Foreskin fibroblast (primary cell): ENCODE measurements at places on chromosomes 12 and 14.
A peak's percentile ranks its signal among the peaks of the same experiment; 100 is the strongest.

DNA sequence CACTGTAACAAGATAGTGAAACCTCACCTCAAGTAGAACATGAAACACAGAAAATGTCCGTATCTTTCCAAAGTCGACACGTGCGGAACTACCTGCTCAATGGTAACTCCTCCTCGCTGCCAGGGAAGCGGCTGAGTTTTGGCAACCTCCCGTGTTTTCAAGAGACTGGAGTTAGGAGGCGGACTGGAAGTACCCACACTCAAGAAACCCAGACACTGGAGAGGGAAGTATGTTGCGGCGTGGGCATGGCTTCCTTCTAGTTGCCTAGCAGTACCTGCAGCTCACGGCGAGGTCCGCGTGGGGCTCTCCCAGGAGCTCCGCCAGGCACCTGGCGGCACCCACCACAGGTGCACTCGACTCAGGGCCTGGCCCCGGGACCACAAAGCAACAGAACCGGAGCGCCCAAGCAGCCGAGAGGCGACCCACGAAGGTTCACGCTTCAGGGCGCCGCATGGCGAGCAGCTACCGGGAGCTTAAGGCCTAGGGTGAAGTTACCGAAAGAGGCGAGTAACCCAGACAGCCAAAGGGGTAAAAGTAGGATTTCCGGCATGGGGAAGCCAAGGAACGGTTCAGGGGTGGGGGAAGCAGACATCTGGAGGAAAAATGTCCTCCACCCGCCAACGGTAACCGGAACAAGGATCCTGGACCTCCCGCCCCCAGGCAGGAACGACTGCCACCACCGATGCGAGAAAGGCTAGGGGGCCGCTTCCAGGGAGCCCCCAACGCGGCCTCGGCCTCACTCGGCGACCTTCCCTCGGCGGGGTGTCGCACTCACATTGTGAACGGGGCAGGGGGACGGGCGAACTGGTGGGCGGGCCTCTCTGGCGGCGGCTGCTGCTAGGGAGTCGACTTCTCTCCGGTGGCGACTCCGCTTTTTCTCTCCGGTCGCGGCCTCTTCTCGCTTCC, 608 bp downstream of the PTGES3 start:
- DNase-seq: peak; percentile 50

- peak; percentile 89 for DNase-seq
These were observed 82.4 kb downstream of the ARL6IP4 start for GRCh38 chr12:123062681-123063486.

GRCh38 chr12:11798856-11799501, 149.5 kb downstream of the ETV6 start:
- DNase-seq: peak; percentile 80

DNA sequence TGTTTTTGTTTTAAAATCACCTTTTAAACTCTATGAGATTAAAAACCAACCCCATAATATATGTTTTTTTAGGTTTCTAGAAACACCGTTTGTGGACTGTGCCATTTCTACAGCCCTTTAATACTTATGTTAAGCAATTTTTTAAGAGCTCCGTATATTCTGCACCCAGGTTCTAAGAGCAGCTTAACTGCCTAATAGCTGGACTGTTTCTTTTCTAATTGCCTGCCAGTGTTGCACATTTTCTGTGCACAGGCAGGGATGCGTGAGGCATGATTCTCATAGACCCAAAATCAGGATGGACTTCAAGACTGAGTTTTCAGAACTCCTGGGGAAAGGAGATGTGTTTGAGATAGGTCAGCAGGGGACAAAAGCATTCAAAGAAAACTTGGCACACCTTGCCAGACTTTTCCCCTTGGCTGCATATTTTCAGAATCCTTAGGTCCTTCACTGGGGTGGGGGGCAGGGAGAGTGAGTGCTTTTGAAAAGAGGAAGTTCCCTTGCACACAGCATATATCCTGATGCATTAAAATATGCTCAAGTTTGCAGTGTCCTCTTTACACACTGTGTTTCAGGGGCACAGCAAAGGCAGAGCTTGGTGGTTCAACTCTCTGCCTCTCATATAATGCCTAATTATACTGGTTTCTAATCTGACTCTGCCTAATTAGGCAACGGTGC, 27.9 kb downstream of the TMEM30B start:
- DNase-seq: no peak

GRCh38 chr12:115973066-115973465, 304.4 kb downstream of the MED13L start:
- no peak for DNase-seq

DNA sequence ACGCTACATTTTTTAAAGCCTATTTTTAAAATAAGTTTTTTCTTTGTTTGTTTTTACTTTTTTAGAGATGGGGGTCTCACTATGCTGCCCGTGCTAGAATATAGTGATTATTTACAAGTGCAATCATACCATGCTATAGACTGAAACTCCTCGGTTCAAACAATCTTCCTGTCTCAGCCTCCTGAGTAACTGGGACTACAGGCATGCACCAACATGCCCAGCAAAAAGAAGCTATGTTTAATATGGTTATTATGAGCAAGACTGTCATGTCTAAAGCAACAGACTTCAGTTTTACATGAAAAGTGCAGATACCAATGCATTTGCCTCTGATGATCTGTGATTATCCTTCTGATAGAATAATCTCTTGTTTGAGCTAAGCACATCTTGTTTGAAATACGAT, 45.6 kb upstream of the SGPP1 start:
- DNase-seq: no peak

DNA sequence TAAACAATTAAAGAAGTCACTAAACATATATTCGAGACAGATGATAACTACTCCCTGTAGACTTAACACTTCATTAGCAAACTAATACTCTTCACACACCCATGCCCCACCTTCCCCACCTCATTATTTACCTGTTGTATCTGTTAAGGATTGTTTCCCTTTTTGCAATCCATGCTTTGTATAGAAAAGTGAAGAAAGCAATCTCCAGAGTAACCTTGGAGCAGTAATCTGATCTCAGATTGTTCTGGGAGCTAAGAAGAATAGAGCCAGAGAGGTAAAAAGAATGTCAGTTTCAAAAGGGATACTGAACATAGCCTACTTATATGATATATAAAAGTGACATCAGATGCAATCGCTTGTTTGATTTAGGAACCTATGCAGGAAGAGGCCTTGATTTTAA, 37.4 kb downstream of the PLEKHA5 start:
- no peak for DNase-seq

- DNase-seq: peak; percentile 11
These were observed 5.3 kb upstream of the SOCS2 start for GRCh38 chr12:93567174-93567573.

- peak; percentile 36 for DNase-seq
These were observed 88.5 kb upstream of the METAP2 start for GRCh38 chr12:95385246-95386035.

DNA sequence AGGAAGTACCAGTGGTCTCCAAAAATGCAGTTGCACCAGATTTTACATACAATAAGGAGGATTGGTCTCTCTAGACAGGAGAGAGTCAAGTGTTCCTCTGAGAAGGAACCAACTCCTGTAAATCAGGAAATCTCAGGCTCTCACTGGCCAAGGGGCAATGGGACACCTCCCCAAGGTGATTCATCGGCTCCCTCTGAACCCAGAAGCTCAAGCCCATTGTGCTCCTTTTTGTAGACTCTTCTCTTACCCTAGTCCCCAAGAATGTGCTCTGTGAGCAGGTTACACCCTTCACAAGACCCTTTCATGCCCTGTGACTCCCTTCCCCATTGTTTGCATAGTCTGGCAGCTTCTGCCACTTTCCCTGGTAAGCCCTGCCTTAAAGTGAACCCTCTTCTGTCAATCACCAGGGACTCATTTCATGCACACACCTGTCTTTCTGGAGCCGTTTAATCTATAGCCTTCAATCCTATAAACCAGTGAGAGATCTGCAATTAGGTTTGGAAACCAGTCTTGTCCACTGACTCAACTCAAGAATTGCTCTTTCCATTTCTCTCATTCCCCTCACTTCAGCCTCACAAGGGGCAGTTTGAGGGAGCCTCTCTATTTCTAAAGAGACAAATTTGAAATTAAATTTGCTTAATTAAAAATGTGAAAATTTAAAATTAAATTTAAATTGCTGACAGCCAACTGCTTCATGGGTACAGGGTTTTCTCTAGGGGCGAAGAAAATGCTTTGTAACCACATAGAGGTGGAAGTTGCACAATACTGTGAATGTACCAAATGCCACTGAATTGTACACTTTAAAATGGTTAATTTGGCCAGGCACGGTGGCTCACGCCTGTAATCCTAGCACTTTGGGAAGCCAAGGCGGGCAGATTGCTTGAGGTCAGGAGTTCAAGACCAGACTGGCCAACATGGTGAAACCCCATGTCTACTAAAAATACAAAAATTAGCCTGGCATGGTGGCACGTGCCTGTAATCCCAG, 38.3 kb upstream of the LTA4H start:
- DNase-seq: peak; percentile 27

- peak; percentile 9 for DNase-seq
These were observed 157.4 kb upstream of the FOXG1 start for GRCh38 chr14:28608851-28609828.

DNA sequence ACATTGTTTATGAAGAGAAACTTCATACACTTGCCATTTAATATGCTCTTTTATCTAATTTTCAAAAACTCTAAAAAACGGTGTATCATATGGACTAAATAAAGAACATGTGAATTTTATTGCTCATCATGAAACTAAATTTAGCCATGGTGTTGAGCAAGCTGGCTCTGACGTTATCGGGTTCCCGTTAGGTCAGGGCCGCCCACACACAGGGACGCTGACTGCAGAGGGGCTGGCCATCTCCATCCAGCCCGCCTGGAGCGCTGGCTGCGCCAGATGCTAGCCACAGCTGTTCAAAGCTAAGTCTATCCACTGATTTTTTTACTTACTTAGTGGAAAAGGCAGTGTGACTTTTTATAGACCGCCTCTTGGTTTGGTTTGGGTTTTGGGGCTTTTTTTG, 36.5 kb upstream of the DYNC1H1 start:
- peak; percentile 99 for DNase-seq

GRCh38 chr12:43108656-43109055, 443.3 kb downstream of the ADAMTS20 start:
- DNase-seq: no peak

DNA sequence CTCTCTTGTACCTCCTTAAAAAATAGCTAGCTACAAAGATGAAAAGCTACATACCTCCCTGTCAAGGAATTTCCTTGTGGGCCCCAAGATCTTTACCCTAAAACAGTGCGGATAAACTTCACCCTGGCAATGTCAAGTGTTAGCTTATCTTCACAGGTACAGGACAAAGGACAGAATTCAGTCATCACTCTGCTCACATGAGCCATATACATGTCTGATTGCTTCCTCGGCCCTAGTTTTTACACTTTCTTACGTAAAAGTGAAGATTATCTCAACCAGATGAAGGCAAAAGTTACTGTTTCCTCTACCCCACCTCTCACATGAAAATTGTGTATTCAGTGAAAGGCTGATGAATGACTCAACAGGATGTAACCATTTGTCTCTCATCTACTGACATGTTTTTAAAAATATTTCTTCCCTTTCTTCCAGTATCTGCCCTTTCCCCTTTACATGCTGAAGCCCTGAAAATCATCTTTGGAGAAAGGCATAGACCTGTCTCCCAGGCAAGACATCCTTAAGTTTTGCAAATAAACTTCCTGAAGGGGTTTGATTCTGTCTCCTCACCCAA, 890.1 kb downstream of the GALC start:
- DNase-seq: peak; percentile 54

- no peak for DNase-seq
These were observed 338.7 kb downstream of the ACSS3 start for GRCh38 chr12:81416571-81416970.

DNA sequence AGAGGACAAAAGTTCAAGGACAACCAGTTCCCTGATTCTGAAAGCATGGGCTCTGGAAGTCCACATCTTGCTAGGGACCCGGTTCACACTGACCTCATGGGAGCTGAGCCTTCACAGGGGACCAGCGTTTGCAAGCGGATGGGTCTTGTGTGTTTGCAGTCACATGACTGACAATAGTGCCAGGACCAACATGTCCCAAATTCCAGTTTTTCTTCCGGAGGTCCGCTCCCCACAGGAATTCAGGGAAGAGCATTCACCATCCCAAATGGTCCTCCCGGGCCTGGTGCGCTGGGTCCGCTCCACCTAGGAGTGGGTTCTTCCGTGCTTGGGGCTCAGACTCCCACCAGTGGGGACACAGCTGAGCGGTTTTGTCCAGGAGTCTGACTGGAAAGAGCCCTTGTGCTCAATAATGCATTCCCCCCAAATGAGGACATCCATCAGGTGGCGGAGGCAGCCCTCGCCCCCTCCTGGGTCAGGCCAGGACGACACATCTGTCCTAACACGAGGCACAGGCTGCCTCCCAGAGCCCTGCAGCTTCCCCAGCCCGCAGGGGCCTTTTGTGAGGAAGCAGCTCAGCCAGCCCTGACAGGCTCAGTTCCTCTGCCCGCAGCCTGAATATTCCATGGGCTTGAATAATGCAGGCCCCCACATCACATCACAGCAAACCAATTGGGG, 91.8 kb upstream of the BCL11B start:
- DNase-seq: no peak

GRCh38 chr14:96095581-96096476, 56.7 kb downstream of the C14orf132 start:
- peak; percentile 89 for DNase-seq

DNA sequence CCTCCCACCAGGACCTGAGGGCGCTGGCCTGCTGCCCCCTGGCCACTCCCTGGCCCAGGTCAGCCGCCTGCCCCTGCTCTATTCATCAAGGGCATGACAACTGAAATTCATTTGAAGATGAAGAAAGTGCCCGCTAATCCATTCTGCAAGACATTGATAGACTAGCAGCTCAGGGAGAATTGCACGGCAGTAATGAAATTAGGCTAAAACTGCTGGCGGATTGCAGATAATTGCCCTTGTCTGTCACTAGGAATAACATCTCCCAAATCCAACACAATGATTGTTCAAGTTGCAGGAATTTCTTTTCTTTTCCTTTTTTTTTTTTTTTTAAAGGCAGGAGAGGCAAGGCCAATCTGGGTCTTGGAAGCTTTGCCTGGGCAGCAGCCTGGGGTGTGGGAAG, 44.5 kb downstream of the MVK start:
- no peak for DNase-seq

DNA sequence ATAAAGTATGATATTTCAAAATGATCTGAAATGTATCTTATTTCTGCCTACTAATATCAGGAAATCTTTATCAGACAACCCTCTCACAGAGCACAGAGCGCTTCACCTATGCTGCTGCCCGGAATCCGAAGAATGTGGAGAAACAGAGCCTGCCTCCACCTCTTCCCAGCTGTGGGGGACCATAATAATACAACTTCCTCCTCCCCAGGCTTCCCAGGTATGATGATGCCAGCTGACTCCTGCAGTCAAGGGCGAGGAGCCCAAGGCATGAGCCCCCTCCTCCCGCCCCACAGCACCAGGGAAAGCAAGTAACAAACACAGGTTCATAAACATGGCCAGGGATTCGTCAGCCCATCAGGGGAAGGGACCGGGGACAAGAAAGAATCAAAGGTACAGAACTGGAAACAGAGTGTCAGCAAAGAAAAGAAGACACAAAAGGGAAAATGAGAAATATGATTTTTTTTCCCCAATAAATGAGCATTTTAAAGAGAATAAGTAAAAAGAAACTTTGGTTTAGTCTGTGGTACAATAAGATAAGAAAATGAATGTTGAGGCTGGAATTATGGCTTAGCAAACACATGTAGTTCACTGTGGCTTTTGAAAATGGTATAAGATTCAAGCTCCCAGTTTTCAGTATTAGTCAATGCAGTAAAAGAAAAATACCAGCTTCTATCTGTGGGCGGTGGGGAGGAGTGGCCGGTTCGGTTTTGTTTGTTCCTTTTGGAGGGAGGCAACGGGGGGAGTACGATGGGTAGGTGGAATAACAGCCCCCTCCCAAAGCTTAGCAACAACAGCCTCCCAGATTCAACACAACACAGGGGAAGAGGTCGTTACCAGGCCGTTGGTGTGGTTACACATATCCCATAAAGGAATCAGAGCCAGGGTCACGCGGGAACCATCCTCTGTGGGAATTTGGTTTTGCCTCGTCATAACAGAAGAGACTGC, 68.3 kb downstream of the SETD3 start:
- no peak for DNase-seq
